CD4-positive, alpha-beta T cell treated with Interleukin-12 subunit alpha and Interleukin-12 subunit beta, for 1 hour (primary cell): ENCODE measurements at places on chromosomes 6 and 20.

DNA sequence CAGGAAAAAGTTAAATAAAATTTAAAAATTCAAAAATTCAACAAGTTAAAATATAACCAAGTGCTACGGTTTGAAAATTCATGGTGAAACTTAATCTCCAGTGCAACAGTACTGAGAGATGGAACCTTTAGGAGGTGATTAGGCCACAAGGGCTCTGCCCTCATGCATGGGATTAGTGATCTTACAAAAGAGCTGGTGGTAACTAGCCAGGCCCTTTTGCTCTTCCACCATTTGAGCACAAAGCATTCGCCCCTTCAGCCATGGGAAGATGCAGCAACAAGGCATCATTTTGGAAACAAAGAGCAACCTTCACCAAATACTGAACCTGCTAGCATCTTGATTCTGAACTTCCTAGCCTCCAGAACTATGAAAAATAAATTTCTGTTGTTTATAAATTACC lies 80.9 kb downstream of the RNGTT start:
- no peak for DNase-seq

DNA sequence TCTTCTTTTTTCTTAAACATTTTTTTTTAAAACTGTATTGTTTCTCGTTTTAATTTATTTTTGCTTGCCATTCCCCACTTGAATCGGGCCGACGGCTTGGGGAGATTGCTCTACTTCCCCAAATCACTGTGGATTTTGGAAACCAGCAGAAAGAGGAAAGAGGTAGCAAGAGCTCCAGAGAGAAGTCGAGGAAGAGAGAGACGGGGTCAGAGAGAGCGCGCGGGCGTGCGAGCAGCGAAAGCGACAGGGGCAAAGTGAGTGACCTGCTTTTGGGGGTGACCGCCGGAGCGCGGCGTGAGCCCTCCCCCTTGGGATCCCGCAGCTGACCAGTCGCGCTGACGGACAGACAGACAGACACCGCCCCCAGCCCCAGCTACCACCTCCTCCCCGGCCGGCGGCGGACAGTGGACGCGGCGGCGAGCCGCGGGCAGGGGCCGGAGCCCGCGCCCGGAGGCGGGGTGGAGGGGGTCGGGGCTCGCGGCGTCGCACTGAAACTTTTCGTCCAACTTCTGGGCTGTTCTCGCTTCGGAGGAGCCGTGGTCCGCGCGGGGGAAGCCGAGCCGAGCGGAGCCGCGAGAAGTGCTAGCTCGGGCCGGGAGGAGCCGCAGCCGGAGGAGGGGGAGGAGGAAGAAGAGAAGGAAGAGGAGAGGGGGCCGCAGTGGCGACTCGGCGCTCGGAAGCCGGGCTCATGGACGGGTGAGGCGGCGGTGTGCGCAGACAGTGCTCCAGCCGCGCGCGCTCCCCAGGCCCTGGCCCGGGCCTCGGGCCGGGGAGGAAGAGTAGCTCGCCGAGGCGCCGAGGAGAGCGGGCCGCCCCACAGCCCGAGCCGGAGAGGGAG lies 580 bp downstream of the VEGFA start:
- no peak for DNase-seq

DNA sequence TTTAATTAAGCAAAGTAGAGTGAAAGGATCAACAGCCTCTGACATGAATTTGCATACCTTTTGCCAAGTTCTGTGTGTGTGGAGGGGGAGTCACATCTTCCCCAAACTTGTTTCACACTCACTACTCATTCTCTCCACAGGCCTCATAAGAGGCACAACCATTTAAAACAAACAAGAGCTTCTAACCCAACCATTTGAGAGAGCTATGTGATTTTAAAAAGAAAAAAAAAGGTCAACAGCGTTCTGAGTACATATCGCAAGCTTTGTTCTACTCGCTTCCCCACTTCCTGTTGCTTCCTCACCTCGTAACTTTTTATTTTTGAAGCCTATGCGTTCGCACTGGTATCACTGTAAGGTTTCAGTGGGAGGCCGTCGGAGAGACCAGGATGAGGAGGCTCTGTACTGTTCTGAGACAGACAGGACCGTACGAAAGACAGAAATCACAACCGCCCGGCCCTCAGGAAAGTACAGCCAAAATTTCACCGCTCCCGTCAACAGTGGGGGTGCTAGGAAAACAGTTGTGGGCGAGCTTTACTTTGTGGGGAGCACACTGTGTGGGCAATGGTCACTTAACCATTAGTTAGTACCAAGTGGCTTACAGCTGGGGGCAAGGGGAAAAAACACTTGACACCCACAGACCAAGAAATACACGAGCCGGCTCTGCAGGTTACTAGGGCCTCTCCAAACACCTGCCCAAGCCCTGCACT lies 61.3 kb downstream of the TRERF1 start:
- DNase-seq, result peak; percentile 69

DNA sequence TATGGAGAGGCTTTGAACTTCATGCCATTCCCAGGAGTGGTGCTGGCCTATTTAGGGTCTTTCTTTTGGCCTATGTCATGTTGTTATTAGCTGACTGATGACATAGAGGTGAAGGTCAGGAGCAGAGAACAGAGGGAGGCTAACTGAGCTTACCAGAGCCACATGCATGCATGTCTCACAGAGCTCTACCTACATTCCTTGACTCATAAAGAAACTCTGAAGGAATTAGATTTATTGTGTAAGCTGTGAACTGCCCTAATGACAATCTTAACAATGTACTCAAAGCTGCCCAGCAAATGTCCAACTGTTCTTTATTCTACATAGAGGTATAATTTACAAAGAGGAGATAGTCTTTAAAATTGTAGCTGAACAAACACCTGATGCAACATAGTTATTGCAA lies 192.7 kb upstream of the CNR1 start:
- no peak for DNase-seq

- DNase-seq, result no peak
These were observed 130.9 kb downstream of the SULF2 start for GRCh38 chr20:47654370-47654769.

- DNase-seq, result no peak
These were observed 33.9 kb downstream of the CYP39A1 start for GRCh38 chr6:46618726-46619125.

- no peak for DNase-seq
These were observed 13.8 kb downstream of the SIGLEC1 start for GRCh38 chr20:3698591-3699001.

GRCh38 chr6:14459315-14459714 lies 341.7 kb downstream of the CD83 start:
- DNase-seq, result no peak

DNA sequence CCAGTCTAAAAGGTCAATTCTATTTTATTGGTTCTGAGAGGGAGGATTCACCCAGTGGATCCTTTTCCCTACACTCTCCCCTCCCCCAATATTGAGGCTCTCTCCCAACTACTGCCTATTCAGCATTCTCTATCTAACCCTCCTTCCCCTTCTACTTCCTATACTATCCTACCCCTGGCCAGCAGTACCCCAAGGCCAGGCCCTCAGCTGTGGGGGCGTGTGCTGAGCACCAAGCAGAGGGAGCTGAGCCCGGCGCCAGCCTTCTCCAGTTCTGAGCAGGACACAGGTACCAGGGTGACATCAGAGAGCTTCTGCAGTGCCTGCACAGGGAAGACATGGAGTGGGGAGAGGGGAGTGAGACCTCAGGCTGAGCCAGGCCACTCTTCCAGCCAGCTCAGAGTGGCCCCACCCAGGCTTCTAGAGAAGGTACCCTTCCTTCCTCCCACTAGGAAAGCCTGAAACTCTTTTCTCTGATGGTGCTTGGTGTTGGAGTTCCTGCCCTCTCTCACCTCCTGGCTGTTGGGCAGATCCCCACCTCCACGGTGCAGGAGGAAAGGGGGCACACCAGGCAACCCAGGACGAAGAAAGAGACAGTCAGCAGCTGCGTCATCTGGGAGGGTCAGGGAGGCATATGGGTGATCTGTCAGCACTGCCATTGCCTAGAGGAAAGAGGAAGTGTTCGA lies 1.9 kb downstream of the DDAH2 start:
- peak; percentile 31 for DNase-seq

DNA sequence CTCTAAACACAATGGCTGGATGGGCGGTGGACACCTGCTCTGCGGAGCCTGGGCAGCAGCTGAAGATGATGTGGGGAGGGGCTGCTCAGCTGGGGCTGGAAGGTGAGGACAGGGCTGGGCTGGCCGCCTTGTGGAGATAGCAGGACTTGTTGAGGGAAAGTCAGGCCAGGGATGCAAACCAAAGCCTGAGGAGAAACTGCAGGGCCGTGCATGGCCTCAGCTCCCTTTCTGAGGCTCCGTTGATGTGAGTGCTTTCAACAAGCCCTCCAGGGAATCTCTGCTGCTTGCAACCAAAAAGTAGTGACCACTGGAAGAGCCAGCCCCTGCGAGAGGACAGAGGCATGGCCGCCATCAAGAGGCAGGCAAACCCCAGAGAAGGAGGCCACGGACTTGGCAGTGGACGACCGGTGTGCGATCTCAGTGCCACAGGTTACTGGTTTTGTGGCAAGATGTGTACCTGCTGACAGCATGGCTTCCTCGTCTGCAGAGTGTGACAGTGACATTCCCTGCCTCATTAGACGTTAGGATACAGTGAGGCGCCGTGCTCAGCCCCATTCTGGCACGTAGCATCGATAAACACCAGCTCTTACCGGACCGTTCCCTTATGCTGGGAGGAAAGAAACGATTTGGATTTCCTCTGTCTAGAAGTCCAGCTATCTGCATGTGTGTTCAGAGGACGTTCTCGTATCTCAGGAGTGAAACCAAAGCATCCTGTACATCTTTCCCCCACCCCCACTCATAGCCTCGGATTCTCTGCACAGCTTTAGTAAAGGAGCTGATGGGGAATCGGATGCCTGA lies 37.9 kb downstream of the ERMARD start:
- no peak for DNase-seq

- DNase-seq, result peak; percentile 96
These were observed at the start of gene SOX12 for GRCh38 chr20:325045-325888. Gene SOX12 (plus strand): TSS chr20:325552. CDS start chr20:325925, 373 bp downstream.

DNA sequence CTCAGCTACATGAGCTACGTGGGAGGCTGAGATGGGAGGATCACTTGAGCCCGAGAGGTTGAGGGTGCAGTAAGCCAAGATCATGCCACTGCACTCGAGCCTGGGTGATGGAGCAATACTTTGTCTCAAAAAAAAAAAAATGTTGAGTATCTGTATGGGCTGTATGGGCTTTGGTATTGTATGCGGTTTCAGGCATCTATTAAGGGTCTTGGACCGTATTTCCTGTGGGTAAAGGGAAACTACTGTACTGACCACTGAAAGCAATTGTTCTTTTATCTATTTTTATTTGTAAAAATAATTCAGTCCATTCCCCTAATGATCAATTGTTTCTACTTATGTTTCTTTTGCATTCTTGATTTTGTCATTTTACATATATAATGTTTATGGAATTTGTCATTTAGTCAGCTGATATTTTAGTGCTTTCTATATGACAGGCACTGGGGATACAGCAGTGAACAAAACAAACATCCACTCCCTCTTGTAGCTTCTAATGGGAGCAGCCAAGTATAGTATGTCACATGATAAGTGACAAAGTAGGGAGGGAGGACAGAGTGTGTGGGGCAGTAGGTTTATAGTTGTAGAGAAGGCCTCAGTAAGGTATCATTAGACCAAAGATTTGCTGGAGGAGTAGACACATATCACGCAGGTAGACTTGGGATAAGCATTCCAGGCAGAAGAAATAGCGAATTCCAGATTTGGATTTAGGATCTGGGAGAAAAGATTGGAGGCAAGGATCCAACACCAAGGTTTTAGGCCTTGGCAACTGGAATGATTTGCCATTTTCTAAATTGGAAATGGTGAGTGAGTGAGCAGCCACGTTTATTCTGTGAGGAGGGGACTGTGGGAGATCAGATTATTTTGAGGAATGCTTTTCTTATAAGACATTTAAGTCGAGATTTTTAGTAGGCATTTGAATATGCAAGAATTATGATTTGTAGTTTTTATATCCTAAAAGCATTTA lies 6.0 kb downstream of the PCMT1 start:
- DNase-seq, result no peak

GRCh38 chr6:138487102-138487604 lies 12.1 kb downstream of the NHSL1 start:
- DNase-seq, result no peak

DNA sequence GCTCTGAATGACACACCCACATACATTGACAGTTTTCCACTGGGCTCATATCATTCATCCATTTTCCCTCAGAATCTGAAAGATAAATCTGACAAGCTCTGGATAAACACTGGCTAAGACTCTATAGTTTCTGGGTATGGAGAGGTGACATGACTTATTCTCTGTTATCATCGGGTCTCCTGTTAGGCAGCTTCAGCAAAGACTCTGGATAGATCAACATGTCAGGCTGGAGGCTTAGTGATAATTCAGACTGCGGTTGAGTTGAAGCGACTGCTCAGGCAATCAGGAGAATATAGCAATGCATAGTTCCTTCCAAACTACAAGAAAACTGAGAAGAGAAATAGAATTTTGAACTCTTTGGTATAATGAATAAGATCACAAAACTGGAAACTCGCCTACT lies 394.6 kb downstream of the CBLN4 start:
- no peak for DNase-seq

DNA sequence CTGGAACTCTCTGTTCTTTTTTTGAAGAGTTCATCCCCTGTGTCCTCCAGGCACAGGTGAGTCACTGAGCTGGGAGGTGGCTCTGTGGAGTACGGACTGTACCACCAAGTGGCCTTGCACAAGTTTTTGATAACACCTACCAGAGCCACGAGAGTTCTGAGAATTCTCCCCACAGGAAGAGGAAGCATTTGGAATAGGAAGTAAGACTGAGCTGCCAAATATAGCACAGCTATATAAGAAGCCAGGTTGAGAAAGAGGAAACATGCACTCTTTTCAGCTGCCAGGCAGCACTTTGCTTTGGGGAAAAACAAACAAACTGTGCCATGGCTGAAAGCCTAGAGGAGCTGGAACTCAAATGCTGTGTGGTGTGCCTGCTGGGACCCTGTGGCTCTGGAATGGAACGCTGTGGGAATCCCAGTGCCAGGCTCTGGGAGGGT lies 70.8 kb upstream of the RIPOR2 start:
- DNase-seq, result peak; percentile 79

GRCh38 chr6:15131651-15132061 lies 114.2 kb upstream of the JARID2 start:
- no peak for DNase-seq

- DNase-seq, result no peak
These were observed 119.1 kb upstream of the MAP7 start for GRCh38 chr6:136669299-136669699.

GRCh38 chr6:150962436-150962835 lies 96.9 kb downstream of the MTHFD1L start:
- DNase-seq, result no peak

DNA sequence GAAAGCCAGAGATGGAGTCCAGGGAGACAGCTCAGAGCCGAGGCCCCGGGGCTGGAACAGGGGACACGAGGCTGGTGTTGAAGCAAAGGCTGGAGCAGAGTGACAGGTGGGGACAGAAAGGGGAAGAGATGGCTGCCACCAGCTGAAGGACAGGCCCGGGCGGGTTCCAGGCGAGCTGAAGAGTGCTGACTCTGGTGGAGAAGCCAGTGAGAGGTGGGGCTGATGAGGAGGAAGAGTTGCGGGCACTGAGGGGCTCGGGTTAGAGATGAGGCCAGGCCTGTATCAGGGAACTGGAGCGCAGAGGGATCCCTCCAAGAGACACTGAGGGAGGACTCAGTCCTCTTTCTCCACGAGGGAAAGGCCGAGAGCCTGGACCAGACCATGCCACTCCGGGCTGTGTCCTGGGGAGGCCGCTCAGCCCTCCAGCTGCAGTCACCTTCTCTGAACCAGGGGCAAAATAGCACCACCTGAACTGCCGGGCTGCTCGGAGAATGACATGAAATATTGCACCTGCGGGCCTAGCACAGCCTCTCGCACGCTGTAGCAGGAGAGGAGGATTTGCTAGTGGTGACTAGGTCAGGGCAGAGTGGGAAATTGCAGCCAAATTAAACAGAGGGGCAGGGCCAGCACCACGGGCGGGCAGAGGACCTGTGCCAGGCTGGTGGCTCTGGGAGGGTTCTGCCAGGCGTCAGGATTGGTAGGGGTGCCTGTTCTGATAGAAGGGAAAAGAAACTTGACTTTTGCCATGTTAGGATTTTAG lies 175.9 kb downstream of the ZDHHC14 start:
- DNase-seq, result no peak
